Central memory CD4-positive, alpha-beta T cell (primary cell): ENCODE measurements at places on chromosomes 1 and 21.

- DNase-seq, result no peak
These were observed 535.1 kb downstream of the DPYD start for GRCh38 chr1:97385536-97386277.

DNA sequence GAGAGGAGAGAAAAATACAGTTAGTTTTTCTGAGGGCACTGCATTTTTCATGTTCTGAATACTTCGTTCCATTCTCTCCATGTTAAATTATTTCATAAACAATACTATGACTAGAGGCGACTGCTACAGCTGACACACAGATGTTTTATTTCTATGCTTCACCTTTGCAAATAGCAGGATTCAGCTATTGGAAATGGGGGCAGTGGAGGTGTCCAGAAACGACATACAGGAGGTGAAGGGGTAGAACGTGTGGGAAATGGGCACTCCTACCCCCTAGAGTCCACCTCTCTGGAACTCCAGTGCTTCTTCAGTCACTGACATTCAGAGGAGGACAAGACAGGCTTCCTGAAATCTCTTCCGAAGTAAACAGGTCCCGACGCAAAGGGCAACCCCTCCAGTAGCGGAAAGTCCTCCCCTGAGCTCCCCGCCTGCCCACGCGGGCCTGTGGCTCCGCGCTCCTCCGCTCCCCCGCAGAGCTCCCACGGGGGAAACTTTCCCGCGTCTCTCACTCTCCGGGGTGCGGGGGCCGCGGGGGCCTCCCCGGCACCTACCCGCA is 480 bp downstream of the DPYD start:
- DNase-seq, result no peak

- DNase-seq, result no peak
These were observed 31.6 kb upstream of the UBE2U start for GRCh38 chr1:64171797-64172281.

DNA sequence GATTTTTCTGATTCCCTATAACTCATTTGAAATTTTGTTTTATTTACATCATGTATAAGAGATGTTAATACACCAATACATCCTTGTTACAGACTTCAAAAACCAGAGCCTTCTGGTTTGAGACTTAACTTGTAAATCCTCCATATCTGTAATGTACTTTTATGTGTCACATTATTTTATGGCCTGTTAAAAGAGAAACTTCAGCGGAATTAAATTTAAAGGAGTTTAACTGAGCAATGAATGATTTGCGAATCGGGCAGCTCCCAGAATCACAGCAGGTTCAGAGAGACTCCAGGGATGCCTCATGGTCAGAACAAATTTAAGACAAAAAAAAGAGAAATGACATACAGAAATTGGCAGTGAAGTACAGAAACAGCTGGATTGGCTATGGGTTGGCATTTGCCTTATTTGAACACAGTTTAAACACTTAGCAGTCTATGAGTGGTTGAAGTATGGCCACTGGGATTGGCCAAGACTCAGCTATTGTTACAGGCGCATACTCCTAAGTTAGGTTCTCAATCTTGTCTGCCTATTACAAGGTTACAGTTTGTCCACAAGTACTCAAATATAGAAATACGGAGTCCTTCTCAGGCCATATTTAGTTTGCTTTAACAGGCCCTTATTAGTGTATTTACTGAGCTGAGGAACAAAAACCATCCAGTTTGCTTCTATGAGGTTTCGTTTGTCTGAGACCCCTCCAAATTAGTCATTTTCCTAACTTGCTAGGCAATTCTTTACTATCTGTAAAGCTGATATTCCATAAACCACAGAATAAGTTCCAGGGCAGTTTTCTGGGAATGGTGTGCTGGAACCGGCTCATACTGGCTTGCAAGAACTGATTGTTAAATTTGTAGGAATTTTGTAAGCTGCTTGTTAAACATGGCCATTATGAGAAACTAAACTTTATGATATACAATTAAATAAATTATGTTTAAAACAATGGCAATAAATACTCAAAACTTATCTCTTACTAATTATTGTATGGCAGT is 56.2 kb upstream of the WDR26 start:
- no peak for DNase-seq

GRCh38 chr1:183915625-183916510 is 110.9 kb downstream of the RGL1 start:
- peak; percentile 76 for DNase-seq
